NCI-H1417 treated with DMSO at 0.1 percent for 48 hours (cell line): ENCODE measurements at places on chromosomes 11 and 22.

DNA sequence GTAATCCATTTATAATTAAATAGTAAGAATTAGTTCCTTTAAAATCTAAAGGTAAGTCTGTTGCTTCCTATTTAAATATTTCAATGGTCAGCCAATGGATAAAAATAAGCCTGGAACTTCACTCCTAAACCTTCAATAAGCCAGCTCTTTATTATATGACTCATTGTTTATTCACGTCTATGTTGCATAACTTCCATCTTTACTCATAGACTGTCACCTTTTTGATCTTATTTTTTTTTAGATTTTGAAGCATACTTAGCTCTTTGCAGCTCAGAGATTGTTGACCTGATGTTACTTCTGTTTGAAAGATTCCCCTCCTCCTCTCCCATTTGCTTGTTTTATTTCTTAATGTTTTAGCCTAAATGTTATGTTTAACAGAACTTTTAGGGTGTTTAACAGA, 1571.2 kb upstream of the RAG2 start:
- no peak for DNase-seq

DNA sequence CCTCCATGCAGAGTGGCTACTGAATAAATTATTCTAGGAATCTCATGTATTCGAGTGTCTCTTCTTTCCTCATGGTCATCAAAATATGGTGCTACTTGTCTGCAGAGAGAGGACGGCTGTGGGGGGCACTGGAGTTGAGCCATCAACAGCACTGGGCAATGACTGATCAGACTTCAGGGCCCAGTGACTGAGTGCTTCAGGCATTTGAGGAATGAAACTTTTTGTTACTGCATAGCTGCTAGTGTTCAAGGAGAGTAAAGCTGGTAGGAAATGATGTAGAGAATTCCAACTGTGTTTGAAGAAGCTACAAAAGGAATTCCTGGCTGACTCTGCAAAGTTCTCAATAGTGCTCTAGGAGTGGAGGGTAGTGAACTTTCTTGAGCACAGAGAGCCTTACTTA, 277.7 kb downstream of the CADM1 start:
- no peak for DNase-seq

DNA sequence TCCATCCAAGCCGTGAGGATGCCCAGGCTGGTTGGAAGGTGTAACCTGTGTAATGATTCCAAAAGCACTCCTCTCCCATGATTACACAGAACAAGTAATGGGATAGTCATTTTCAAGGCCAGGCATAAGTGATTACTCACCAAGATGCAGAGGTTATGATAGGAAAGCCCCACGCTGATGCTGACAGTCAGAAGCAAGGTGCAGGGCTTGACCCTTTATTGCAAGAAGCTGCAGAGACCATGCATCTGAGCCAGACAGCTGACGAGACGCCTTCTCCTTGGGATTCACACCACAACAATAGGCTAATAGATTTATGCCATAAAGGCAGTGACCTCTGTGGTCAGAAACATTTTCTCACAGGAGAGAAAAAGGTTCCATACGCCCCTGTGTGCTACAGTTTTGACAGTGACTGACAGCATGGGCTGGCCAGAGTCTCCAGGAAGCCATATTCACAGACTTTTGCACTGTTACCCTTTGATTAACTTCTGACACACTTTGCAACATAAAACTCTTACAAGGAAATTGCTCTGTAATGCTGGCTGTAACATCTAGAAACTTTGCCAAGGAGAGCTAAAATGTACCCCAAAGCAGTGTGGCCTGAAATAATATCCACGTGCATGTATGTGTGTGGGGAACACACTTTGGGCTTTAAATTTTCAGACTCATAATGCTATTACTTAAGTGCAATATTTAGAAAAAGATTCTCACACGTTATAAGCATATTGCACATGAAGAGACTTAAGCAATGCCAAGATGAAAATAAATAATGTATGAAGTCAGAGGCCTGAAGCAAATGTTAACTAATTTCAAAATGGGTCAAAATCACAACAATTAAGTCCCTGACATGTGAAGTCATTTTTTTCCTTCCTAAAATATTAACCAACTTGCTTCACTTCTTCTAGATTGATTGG, 1079.0 kb upstream of the TENM4 start:
- DNase-seq: no peak

GRCh38 chr22:37442135-37442534, 14.9 kb upstream of the ELFN2 start:
- DNase-seq: no peak

DNA sequence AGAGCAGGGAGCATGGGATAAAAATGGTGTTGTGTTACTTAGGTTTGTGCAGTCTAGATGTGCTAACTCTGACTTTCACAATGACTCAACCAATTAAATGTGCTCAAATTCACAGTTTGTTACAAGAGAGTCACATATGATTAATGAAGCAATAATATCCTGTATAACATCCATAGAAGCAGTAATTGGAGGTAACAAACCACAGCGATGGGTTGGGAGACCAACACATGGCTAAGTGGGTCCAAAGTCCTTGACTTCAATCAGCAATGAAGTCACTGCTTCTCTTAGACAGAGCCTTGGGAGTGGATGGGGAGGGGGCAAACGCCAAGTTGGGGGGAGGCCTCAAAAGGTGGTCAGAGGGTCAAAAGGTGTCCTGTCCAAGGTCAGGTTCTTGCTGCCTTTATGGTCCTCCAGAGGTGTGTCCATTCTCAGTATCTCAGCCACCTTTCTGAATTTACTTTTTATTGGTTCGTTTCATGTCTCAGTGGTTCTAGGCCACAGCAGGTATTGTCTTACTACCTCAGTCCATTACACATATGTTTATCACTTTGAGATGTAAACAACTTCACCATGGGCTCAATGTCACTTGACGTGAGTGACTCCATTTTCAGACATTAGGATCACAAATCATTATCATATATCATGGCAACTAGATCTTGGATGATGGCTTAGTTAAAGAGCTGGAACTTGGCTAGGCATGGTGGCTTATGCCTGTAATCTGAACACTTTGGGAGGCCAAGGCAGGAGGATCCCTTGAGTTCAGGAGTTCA, 32.4 kb downstream of the SLN start:
- DNase-seq: no peak

DNA sequence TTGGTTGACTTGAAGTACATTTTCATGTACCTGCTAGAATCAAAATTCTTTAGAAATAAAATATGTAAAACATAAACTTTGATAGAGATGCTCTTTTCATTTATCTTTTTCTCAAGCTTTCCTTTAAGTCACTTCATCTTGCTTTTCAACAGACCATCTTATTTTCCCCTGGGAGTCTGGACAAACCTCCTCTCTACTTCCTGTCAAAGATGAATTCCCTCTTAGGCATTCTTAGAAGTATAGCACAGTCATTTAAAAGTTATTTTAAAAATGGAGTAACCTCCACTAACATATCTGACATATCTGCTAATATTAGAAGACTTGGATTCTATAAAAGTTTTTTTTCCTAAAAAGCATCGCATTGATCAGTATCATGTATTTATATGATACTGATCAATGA, 84.8 kb upstream of the PAX6 start:
- no peak for DNase-seq

DNA sequence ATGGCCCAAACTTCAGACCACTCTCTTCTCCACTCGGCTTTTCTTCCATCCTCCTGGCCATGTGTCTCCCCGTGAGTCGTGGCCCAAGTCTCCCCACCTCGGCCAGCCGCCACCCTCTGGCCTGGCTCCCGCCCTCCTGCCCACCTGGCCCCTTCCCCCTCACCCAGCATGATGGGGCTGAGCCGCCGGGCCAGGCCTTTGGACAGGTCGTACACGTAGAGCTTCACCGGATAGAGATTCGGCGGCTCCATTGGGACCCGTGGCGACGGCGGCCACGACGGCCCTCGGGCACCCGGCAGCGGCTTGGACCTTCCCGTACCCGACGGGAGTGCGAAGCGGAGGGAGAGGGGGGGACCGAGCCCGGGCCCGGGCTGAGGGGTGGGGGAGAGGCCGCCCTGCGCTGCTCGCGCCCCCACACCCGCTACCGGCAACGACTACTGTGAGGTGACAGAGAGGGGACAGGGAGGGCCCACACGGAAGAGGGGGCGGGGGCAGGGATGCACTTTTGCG, at the start of gene DESI1:
Gene DESI1 (minus strand): TSS at position 455 of the 510 bp plus-strand sequence. CDS start 204 bp downstream, at position 251.
- DNase-seq: no peak

GRCh38 chr11:6931146-6931713, 5.0 kb downstream of the ZNF215 start:
- DNase-seq: no peak

GRCh38 chr22:20531404-20532201, 24.2 kb downstream of the MED15 start:
- no peak for DNase-seq

DNA sequence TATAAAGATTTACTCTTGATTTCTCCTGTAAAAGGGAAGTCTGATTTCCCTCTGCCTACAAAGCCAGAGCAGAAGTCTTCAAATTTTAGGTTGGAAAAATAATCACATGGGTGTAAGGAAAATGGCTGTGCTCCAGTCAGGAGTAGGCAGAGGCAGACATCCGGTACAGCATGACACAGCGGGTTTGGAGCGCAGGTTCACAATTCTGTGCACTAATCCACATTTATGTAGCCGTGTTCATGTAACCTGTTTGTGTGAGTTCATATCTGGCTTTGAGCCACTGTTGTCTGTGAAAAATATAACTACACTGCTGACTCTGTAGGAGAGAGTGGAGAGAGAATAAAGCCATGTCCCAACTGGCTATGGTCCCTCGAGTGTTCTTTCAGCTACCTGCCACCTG, 248.0 kb downstream of the CASP12 start:
- no peak for DNase-seq

GRCh38 chr22:27583856-27584255, 217.7 kb downstream of the MN1 start:
- no peak for DNase-seq

DNA sequence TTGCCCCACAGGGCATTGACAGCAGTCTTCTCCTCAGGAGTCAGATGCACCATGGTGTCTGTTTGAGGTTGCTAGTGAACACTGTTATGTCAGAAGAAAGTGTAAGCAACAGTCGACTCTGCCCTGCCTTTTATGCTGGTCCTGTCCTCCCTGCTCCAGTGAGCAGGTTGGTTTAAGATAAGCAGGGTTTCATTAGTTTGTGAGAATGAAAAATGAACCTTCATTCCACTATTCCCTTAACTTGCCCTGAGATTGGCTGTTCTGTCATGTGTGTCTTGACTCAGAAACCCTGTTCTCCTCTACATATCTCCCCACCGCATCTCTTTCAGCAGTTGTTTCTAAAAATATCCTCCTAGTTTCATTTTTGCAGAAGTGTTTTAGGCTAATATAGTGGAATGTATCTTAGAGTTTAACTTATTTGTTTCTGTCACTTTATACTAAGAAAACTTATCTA, at the start of gene HBD:
Gene HBD (minus strand): TSS at position 103 of the 454 bp plus-strand sequence. CDS start 50 bp downstream, at position 53.
- no peak for DNase-seq

DNA sequence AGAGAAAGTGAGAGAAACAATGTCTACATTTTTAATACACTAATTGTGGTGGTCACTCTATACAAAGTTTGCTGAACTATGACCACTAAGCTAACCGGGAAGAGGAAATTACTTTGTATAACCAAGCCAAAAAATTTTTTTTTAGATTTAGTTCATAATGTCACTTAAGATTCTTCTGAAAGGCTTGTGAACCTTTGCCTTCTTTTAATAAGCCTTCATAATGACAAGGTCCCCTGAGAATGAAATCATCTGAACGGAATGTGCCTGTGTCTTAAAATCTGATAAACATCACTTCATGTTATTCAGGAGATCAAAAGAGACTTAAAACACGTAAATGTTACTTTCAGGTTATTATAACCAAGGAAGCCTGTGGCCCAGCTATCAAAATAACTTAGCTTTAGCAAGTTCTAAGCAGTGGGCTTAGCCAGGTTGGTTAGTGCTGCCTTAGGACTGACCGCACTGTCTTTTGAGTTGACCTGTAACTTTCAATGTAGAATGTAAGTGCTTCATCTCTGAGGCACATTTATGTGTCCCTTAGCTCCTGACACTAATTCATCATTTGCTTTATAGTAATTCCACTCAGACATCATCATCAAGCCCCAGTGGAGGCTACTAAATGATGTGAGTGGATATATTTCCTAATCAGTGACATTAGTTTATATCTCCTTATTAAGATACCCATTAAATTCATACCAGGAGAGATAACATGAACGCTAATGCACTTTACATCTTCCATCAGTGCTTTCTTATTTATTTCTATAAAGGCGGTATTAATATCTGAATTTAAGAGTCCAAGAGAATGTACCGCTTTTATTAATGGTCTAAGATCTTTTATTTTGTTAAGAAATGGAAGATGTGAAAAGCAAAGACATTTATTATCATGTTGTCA, 122.5 kb downstream of the WNT11 start:
- no peak for DNase-seq

- no peak for DNase-seq
Measured at GRCh38 chr11:44927174-44927661, 23.5 kb downstream of the TP53I11 start.

GRCh38 chr11:91795139-91795887, 429.3 kb upstream of the FAT3 start:
- DNase-seq: no peak
